Small intestine (tissue), 16 donors: ENCODE measurements at places on chromosomes 3 and 15.

DNA sequence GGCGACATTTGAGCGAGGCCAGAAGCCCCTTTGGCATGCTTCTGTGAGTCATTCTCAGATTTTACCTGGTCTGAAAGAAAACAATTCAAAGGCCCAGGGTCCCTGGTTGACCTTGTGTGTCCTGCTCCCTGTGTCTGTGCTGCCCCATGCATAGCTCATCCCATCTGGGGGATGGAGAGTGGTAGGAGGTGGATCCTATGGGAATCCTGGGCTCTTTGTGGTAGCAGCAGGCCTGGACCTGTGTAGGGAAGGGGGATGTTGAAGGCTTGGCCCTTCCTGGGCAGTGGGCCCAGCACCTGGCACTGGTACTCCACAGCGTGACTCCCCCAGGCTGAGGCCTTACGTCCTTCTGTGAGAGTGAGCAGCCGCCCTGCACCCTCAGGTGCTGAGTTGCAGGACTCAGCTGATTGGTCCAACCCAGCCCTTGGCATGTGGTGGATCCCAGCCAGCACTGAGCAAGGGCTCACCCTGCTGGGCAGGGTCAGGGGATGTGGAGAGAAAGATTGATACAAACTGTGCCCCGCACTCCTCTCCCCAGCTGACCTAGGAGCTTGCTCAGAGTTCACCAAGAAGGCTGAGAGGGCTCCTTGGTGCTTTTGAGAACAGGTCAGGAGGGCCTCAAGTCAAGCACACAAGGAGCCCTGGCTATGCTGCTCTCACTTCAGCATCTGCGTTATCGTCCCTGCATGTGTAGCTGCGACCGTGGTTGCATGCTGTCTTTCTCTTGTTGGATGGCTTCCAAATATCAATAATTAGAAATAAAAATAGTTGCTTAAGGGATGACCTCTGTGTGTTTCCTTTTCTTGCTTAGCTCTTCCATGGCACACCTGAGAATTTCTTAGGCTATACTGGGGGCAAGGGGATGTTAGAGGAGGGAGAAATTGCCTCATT is 21.4 kb upstream of the JMJD7 start:
- H3K27ac ChIP-seq = no peak overlapping the region
- no peaks in the 10 kb centered on the region for H3K4me1 ChIP-seq
- H3K27me3 ChIP-seq = no peaks in the 10 kb centered on the region
- no peak overlapping the region for H3K4me3 ChIP-seq
- peaks cover 9% of the 10 kb centered on the region for H3K36me3 ChIP-seq
- DNase-seq = peak; percentile 50

GRCh38 chr3:130256821-130257340 is 88.6 kb upstream of the COL6A5 start:
- H3K36me3 ChIP-seq = no peaks in the 10 kb centered on the region
- no peaks in the 10 kb centered on the region for H3K4me1 ChIP-seq
- no peaks in the 10 kb centered on the region for H3K27me3 ChIP-seq
- no peak for DNase-seq

DNA sequence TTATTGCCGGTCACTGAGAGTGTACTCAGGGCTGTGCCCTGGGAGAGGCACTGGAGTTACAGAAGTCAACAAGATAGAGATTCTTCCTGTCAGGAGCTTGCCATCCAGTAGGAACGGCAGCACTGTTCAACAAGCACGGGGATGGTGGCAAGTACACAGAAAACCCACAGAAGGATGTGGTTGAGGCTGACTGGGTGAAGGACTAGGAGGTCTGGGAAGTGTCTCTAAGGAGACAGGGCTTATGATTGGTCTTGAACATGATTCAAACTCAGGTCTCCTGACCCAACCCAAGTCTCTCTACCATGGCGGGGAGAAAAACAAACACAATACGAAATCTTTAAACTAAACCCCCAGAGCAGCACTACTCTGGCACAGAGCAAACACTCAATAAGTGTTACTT is 37.6 kb downstream of the ERICH6 start:
- H3K4me1 ChIP-seq = no peaks in the 10 kb centered on the region
- no peaks in the 10 kb centered on the region for H3K36me3 ChIP-seq
- DNase-seq = peak; percentile 39
- H3K27me3 ChIP-seq = no peaks in the 10 kb centered on the region

- no peaks in the 10 kb centered on the region for H3K27me3 ChIP-seq
- H3K4me1 ChIP-seq = no peaks in the 10 kb centered on the region
- H3K27ac ChIP-seq = no peak overlapping the region
- no peak for DNase-seq
- no peak overlapping the region for H3K4me3 ChIP-seq
- H3K36me3 ChIP-seq = peaks cover 23% of the 10 kb centered on the region
These were observed 42.7 kb downstream of the MAP6D1 start for GRCh38 chr3:183782576-183783276.

DNA sequence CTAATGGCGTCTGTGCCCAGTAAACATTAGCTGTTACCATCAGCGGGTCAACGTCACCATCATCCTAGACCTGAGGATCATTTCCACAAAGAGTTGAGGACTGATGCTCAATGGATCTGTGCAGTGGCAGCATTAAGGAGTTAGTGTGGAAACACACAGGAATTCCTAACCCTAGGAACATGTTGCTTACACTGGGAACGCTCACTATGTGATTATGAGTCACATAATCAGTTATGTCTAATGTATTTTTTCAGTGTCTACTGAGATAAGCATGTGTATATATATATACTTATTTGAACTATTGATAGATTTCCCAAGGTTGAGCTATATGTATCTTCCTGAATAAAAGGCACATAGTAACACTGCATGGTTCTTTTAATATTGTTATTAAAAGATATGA is 19.0 kb downstream of the ARNT2 start:
- no peaks in the 10 kb centered on the region for H3K36me3 ChIP-seq
- no peak for DNase-seq
- H3K4me1 ChIP-seq = no peaks in the 10 kb centered on the region
- no peak overlapping the region for H3K4me3 ChIP-seq

DNA sequence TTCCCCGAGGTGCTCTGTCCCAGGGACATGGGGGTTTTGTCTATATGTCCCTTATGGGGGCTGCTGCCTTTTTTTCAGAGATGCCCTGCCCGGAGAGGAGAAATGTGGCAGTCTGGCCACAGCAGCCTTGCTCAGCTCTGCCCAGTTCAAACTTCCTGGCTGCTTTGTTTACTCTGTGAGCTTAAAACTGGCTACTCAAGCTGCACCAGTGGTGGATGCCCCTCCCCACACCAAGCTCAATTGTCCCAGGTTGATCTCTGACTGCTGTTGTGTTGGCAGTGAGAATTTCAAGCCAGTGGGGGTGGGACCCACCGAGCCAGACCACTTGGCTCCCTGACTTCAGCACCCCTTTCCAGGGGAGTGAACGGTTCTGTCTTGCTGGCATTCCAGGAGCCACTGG is 188.9 kb downstream of the STXBP5L start:
- no peak for DNase-seq
- H3K27ac ChIP-seq = no peak overlapping the region
- H3K36me3 ChIP-seq = no peaks in the 10 kb centered on the region
- no peaks in the 10 kb centered on the region for H3K4me1 ChIP-seq

DNA sequence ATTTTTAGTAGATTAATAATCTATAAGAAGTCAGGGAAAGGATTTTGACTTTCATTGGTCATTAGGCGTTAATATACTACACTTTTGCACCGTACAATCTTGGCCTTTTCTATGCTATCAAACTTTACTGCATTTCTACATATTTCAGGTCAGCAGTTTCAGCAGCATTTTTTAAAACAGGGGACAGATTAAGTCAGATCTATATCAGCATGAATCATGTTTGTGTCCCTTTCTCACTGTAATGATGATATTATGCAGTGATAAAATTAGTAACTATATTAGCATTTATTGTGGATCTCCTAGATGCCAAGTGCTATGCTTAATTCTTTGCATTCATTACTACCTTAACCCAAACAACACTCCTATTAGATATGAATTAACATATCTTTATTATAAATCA is 20.3 kb upstream of the AADAC start:
- no peaks in the 10 kb centered on the region for H3K27me3 ChIP-seq
- no peak for DNase-seq
- H3K27ac ChIP-seq = no peak overlapping the region
- no peaks in the 10 kb centered on the region for H3K36me3 ChIP-seq
- H3K4me3 ChIP-seq = no peak overlapping the region

- H3K4me1 ChIP-seq = no peaks in the 10 kb centered on the region
- no peak overlapping the region for H3K27ac ChIP-seq
- H3K27me3 ChIP-seq = no peaks in the 10 kb centered on the region
- H3K4me3 ChIP-seq = no peak overlapping the region
- no peak for DNase-seq
- no peaks in the 10 kb centered on the region for H3K36me3 ChIP-seq
These were observed 20.7 kb downstream of the ITGA11 start for GRCh38 chr15:68411343-68411675.

DNA sequence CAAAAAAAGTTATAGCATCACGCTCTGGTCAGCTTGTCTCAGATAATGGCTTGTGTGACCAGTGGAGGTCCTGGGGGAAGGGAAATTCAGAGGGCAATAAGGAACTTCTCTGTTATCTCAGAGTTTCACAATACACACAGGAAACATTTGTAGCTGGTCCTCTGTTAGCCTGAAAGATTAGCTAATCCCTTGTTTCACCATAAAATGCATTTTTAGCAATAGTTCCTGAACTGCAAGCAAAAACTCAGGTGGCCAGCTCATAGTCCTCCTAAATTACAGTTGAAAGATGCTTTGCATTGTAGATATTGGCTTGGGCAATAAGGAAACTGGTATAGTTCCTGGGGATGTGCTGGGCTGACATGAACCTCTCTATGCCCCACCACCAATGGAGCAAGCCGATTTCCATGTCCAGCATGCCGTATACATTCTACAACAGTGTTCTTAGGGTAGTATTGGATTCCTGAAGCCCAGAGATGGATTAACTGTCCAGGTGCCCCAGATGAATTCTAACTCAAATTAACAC is 141.5 kb upstream of the TBL1XR1 start:
- H3K27ac ChIP-seq = peak overlapping the region; percentile 48
- no peaks in the 10 kb centered on the region for H3K36me3 ChIP-seq
- peak; percentile 88 for DNase-seq
- no peaks in the 10 kb centered on the region for H3K27me3 ChIP-seq

- no peak overlapping the region for H3K4me3 ChIP-seq
- H3K36me3 ChIP-seq = peaks cover 2% of the 10 kb centered on the region
- no peak overlapping the region for H3K27ac ChIP-seq
- no peak for DNase-seq
- H3K27me3 ChIP-seq = no peaks in the 10 kb centered on the region
These were observed 157.8 kb downstream of the GHSR start for GRCh38 chr3:172290457-172290856.

DNA sequence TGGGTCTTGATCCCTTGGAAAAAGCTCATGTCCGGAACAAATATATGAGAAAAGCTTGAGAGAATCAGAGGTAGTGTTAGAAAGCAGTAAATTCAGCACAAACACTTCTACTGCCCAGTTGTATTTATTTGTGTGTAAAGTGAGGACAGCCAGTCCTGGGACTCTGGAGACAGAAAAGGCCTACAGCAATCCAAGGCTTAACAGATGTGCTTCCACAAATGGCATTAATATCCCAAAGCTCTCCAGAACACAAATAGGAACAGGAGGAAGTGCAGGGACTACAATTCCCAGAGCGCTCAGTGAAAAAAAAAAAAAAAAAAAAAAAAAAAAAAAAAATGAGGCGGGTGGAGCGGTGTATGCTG is 390 bp upstream of the AP2M1 start:
- peak overlapping the region; percentile 36 for H3K27ac ChIP-seq
- no peaks in the 10 kb centered on the region for H3K27me3 ChIP-seq
- no peak overlapping the region for H3K4me3 ChIP-seq
- no peak for DNase-seq
- H3K4me1 ChIP-seq = peaks cover 40% of the 10 kb centered on the region

DNA sequence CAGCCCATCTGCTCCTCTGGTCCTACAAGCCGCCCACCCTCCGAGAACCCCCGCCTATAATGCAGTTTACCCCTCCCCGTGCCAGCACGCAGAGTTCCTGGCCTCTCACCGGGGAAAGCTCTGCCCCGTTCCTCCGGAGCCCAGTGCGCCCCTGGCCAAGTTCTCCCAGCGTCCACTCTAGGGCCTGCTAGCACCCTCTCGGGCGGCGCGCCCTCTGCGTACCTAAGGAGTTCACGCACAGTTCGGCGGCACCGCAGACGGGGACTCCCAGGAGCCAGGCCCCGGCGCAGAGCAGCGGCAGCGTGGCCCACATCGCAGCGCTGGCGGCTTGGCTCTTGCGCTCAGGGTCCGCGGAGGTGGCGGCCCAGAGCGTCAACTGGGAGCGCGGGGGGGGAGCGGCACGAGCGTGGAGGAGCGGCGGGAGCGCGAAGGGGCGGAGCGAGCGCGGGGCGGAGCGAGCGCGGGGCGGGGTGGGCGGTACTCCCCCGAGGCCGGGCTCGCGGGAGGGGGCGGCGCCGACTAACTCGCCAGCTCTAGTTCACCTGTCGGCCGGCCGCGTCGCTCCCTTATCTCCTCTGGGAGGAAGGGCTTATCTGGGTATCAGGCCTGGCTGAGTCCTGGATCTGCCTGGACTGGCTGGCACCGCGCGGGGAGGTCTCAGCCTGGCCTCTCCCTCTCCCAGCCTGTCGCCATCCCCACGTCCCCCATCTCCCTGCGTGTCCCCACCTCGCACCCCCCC is at the start of gene CTSH:
Gene CTSH, minus strand, starts transcription at position 378 of the 739 bp plus-strand sequence. Its CDS starts 65 bp downstream, at position 313.
- H3K27ac ChIP-seq = peak within 1 kb of the TSS; percentile 57
- H3K4me3 ChIP-seq = peak within 1 kb of the TSS; percentile 84
- DNase-seq = peak; percentile 93

GRCh38 chr3:178532476-178532875 is 3.8 kb upstream of the KCNMB2 start:
- H3K4me3 ChIP-seq = no peak overlapping the region
- H3K36me3 ChIP-seq = no peaks in the 10 kb centered on the region
- DNase-seq = no peak
- H3K27me3 ChIP-seq = no peaks in the 10 kb centered on the region
- H3K27ac ChIP-seq = no peak overlapping the region

DNA sequence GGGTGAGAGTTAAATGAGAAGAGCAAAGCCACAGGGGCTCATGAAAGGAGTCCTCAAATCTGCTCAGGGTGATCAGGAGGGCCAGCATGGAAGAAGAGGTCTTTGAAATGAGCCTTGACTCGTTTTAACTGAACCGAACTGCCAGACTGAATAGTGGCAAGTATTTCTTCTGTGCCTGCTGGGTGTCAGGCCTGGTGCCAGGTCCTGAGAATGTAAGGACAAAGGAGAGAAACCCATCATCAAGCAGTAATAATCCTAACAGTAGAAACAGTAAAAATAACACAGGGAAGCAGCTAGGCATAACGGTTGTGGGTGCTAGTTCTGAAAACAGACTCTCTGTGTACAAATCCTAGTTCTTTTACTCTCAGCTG is 40.4 kb upstream of the SMAD3 start:
- peaks cover 11% of the 10 kb centered on the region for H3K4me1 ChIP-seq
- no peaks in the 10 kb centered on the region for H3K27me3 ChIP-seq
- no peak for DNase-seq

GRCh38 chr3:73043414-73043813 is 18.0 kb upstream of the EBLN2 start:
- no peak overlapping the region for H3K27ac ChIP-seq
- DNase-seq = no peak
- no peak overlapping the region for H3K4me3 ChIP-seq
- no peaks in the 10 kb centered on the region for H3K4me1 ChIP-seq
- peaks cover 15% of the 10 kb centered on the region for H3K36me3 ChIP-seq
- H3K27me3 ChIP-seq = no peaks in the 10 kb centered on the region

- H3K27ac ChIP-seq = no peak overlapping the region
- no peaks in the 10 kb centered on the region for H3K27me3 ChIP-seq
These were observed 85.3 kb upstream of the CFAP20DC start for GRCh38 chr3:59135096-59135495.

GRCh38 chr15:35206060-35206675 is 121.1 kb upstream of the NANOGP8 start:
- no peaks in the 10 kb centered on the region for H3K4me1 ChIP-seq
- peak; percentile 36 for DNase-seq
- no peak overlapping the region for H3K4me3 ChIP-seq
- no peaks in the 10 kb centered on the region for H3K36me3 ChIP-seq
- no peaks in the 10 kb centered on the region for H3K27me3 ChIP-seq
